ENCODE measurements at places on chromosomes 5 and 9. TPM values are rescaled to one million over a fixed set of nuclear protein-coding genes. Genes with fewer than 3 reads are reported as not detected.

Gene SPINK6
- total RNA-seq: not detected

Gene NTRK2
- 2.2 TPM for total RNA-seq

Gene KLF4
- 84.6 TPM for total RNA-seq

Gene SLC25A48
- total RNA-seq: not detected

Gene IFNB1
- not detected for total RNA-seq

Gene FCN1
- total RNA-seq: not detected

Gene CDKN2A
- 0.73 TPM for total RNA-seq

Gene MTAP
- 17.9 TPM for total RNA-seq

Gene NEURL1B
- total RNA-seq: 60.3 TPM

Gene C9
- total RNA-seq: not detected

Gene RAB3C
- total RNA-seq: not detected

Gene AK6
- total RNA-seq: 42.0 TPM

Gene AFAP1L1
- 3.8 TPM for total RNA-seq

Gene TTC23L
- total RNA-seq: 1.5 TPM

Gene PTPRD
- 3.5 TPM for total RNA-seq

Gene NEUROG1
- total RNA-seq: not detected

Gene ST6GALNAC6
- total RNA-seq: 133 TPM

Gene BARHL1
- not detected for total RNA-seq

Gene FRRS1L
- 0.43 TPM for total RNA-seq

Gene GABRA1
- not detected for total RNA-seq

DNA sequence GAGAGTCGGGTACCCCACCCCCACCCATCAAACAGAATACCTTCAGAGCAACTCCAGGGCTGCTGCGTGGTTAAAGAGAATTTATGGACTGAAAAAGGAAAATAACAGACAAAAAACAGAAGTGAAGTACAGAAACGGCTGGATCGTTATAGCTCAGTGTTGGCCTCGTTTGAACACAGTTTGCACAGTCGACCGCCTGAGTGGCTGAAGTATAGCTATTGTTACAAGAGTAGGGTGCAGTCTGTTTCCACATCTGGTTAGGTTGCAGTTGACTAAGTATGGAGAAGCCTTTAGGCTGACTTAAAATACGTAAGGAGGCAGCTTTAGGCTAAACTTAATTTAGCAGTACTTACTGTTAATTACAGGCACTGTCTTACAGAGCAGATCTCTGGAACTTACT, 121.2 kb downstream of the GCNT1 start:
- no peak for DNase-seq

DNA sequence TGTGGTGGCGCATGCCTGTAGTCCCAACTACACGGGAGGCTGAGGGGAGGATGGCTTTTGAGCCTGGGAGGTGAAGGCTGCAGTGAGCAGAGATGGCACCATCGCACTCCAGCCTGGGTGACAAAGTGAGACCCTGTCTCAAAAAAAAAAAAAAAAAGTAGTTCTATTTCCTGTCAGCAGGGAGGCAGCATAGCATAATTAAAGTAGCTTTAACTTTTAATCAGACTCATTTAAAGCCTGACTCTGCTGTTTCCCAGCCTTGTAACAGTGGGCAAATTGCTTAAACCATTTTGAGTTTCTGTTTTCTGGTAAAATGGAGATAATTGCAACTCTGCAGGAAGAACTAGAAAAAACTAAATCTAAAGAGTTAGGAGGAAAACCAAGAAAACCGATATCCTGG, 31.2 kb downstream of the CNOT6 start:
- no peak for DNase-seq

GRCh38 chr5:17436761-17437221, 61.2 kb upstream of the TAF11L2 start:
- peak; percentile 24 for DNase-seq

DNA sequence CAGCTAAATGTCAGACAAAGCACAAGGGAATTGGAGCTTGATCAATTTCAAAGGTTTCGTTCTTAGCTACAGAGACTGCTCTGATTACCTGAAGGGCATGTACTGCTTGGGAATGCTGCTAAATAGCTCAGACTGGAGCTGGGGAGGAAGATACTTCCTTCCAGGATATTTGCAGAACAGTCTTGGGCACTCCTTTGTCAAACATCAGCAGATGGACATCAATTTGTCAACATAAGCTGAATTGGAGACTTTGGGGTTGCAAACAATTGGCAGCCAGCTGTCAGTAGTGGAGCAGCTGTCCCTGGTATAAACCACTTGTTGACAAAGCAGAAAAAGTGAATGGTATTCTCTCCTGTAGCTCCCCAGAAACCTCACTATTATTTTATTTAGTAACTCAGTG, 182.0 kb downstream of the CCDC192 start:
- peak; percentile 58 for DNase-seq

GRCh38 chr5:125088522-125089105, 342.2 kb upstream of the ZNF608 start:
- no peak for DNase-seq

GRCh38 chr9:81912135-81912534, 16.1 kb upstream of the SPATA31D4 start:
- DNase-seq: no peak

DNA sequence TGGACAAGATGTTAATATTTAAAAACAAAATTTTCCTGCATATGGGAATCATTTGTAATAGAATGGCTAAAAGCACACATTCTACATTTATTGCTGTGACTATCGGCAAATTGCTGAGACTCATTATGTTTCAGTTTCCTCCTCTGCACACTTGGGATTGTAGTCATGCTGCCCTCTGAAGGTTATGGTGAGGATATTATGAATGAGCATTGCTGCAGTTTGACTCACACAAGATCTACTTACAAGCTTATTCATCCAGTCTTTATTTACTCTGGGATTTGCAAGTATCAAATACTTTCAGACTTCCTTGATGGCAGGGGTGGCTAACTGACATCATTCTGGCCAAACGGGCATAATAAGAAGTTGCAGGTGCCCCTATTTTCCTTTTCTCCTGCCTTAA, 9.5 kb upstream of the NFIL3 start:
- DNase-seq: peak; percentile 76

GRCh38 chr5:76859591-76860247, 9.9 kb downstream of the S100Z start:
- no peak for DNase-seq

DNA sequence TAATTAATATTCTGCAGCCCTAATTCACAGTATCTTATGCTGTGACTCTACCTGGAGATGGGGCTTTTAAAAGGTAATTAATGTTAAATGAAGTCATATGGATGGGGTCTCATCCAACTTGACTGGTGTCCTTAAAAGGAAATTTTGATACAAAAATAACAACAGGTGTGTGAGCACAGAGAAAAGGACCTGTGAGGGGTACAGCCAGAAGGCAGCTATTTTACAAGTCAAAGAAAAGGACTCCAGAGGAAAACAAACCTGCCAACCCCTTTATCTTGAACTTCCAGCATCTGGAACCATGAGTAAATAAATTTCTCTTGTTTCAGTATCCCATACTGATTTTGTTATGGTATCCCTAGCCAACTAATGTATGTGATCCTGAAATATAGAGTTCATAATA, 250.3 kb downstream of the TMEM232 start:
- no peak for DNase-seq

DNA sequence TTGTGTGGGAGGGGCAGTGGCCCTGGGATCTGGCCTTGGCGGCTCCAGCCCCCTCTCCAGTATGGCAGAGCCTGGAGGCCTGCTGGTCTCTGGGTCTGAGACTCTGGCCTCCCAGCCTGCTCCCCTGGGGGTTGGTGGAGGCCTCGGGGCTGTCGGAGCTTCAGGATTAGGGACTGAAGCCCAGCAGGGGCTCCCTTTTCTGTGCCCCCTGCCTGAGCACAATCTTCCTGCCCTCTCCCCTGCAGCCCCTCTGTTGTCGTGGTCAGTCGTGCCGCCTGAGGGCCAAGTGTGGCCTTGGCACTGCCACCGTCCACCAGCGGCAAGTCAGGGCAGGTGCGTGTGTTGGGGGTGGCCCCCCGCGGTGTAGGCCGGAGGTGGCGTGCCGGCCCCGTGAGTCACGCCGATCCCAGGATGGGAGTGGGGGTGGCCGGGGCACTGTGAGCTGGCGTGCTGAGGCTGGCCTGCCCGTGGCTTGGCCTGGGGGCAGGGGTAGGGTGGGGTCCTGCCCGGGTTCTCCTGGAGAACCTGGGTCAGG, 53.6 kb downstream of the RXRA start:
- no peak for DNase-seq

DNA sequence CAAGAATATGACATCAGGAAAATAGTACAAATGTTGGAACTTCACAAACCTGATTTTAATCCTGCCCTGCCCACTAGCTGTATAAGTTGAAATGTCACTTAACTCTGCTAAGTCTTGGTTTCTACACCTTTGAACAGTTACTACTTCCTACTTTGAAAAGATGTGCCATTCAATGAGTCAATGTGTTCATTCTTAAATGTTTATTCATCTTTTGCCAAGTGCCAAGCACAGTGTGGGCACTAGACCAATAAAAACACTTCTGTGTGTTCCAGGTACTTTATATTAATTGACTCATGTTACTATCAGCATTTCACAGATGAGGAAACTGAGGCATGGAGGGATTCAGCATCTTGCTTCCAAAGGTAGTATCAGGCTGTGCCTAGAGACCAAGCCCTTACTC, 12.8 kb downstream of the PDCL start:
- no peak for DNase-seq

- DNase-seq: no peak
Observed at GRCh38 chr5:80973027-80973426, 12.9 kb downstream of the RASGRF2 start.

- DNase-seq: peak; percentile 49
Observed at GRCh38 chr9:113375057-113376023, 1.4 kb downstream of the HDHD3 start.

DNA sequence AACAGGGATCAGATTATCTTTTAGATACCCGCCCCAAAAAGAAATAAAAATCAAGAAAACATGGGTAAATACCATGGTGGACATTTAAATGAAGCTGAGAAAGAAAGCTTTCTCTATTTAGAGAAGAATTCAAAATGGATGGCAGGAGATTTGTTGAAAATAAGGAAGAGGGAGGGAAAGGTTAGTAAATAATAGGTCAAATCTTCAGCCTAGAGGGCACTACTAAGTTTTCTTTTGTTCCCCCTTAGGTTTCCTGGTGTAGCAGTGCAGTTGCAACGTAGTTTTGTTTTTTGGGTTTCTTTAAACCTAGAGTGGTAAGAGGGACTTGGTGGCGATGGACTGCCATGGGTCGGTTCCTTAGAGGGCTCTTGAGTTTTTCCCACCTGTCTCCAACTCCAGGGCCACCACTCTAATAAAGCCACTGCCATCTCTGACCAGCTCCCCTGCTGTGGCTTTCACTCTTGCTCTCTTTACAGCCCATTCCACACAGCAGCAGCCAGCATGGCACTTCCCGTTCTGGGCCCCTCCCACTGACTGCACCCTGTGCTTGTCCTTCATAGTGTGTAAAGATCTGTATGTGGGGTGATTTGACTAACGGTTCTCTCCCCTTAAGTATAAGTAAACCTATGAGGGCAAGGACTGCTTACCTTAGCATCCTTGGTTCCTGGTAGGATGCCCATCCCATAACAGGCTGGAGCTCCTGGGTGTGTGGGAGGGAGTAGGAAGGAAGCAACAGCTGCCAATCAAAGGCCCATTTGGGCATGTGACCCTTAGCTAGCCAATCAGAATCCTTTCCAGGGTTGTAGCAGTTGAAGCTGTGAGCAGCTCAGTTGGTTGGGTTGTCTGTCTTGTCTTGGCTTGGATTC, 118.3 kb downstream of the SLC1A3 start:
- peak; percentile 36 for DNase-seq

DNA sequence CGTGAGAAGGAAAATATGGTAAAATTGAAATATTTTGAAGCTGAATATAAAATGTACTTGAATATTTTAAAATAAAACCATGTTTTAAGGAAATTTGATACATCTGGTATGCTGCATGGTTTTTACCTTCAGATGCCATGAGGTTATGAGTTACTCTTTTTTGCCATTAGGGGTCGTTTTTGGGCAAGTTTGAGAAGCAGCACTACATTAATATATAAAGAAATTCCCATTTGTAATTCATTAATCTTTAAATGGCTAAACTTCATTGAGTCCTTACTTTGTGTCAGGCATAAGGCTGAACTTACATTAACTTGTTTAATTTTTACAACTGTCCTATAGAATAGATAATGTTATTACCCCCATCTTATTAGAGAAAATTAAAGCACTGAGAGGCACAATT, 152.3 kb downstream of the KDM4C start:
- DNase-seq: peak; percentile 36

- DNase-seq: no peak
Observed at GRCh38 chr5:138625134-138625533, 49.9 kb upstream of the HSPA9 start.

GRCh38 chr5:129124608-129125007, 30.1 kb downstream of the ISOC1 start:
- DNase-seq: no peak

- no peak for DNase-seq
Observed at GRCh38 chr5:34062419-34062818, 19.4 kb upstream of the C1QTNF3 start.

- no peak for DNase-seq
Observed at GRCh38 chr5:134139891-134140469, 25.5 kb downstream of the TCF7 start.

DNA sequence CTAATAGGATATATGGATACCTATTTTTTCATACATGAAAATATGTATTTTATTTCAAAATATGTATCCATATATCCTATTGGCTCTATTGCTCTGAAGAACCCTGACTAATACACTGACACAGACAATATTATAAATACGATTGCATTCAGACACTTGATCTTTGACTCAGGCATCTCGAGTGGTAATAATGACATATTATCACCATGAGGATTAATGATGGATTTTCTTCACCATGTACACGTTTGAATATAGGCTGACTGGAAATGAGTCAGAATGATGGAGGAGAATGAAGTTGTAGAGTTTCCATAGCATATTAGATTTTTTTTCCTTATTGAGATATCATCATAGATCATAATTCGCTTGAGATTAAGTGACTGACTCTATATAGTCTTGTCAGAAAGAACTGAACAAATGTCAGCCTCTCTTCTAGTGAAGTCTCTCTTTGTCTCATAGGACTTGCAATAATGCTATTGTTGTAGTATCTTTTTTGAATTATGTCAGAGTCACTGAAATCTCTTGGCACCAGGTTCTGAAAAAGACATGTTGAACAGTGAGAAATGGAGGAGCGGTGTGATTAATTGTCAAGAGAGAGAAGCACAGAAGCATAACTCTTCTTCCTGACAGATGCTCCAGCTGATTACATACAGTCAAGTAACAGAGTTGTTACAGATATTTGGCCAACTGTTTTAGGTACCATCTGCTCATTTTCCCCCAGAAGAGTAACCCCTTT, 41.4 kb upstream of the SLCO6A1 start:
- DNase-seq: no peak

GRCh38 chr5:141484310-141484640, 555 bp upstream of the PCDHGC4 start:
- no peak for DNase-seq

DNA sequence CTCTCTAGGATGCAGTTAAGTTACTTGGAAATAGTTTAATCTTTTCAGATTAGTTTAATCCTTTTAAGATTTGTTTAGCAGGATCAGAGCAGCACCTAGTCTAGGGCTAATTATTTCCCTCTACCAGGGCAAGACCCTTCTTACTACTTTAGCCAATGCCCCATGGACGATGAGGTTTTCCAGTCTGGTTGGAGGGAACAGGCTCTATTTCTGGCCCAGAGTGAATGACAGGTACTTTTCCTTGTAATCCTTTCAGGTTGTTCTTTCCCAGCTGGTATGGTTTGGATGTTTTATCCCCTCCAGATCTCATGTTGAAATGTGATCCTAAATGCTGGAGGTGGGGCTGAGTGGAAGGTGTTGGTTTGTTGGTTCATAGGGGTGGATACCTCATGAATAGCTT, 27.2 kb downstream of the PTTG1 start:
- no peak for DNase-seq

- DNase-seq: no peak
Observed at GRCh38 chr5:143552680-143553079, 149.2 kb upstream of the NR3C1 start.

GRCh38 chr9:109426626-109427402, 71.3 kb downstream of the PTPN3 start:
- DNase-seq: no peak
